ENCODE measurements at places on chromosomes 6 and 20. TPM values are rescaled to one million over a fixed set of nuclear protein-coding genes. Genes with fewer than 3 reads are reported as not detected.

DNA sequence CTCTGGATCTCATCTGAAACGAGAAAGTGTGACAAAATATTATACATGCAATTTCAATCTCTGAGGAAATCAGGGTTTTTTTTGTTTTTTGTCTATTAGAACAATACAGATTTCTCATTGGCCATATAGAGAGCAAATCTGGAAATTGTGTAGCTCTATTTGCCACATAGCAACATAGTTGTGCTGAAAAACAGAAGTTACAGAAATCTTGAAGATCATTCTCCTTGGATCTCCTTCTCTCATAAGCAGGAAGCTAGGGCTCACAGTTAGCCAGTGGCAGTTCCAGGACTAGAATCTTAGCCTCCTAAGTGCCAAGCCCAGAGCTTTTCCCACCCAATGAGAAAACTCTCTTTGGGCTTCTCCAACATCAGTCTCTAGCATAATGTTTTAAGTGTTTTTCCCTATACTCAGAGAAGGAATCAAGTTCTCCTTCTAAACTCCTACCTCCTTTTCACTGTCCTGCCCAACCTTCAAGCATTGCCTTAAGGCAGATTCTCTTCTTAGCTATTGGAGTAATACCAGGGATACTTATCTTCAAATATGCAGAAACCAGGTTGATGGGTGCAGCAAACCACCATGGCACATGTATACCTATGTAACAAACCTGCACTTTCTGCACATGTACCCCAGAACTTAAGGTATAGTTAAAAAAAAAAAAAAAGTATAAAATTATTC is 211.6 kb downstream of the ALDH8A1 start:
- DNase-seq = no peak

Gene SIRPD
- total RNA-seq = 2.6 TPM

Gene ZC3H12D
- total RNA-seq = 21.1 TPM

DNA sequence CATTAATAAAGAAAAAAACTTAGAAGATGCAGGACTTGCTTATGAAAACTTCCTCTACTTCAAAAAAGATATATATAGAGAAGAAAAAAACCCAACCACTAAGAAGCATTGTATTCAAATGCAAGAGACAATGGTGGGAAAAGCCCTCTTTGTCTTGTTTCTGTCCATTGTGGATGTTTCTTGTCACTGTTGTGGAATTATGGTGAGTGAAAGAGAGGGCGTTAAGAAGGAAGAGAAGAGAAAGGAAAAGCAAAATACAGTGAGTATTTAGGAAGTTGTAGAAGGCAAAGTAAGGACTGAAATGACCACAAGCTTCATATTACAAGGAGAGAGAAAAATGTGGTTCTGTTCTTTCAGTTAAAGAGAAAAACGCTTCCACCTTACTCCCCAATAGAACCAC is 14.1 kb upstream of the THBD start:
- DNase-seq = no peak

DNA sequence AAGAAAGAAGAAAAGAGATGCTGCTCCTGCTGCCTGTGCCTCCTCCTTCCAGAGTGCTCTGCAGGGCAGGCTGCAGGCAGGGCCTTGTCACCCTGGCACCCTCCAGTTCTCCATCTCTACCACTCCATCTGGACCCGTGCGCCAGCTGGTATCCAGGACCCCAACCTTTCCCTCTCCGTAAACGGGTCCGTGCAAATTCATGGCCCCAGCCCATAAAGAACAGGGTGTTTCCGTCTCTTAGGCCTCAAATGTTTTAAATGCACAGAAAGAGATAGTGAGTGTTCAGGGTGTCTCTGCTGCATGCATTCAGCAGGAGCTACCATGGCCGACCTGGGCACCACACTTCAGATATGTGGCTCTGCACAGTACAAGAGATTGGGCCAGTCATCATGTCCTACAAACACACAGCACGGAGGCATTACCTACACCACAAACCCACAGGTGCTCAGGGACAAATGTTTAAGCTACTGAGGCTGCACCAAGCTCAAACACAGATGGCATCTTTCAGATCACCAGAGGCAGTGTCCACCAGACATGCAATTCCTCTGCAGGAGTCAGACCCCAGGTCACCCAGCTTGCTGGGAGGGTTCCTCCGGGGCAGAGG is 258.1 kb downstream of the DLL1 start:
- DNase-seq = peak; percentile 39

DNA sequence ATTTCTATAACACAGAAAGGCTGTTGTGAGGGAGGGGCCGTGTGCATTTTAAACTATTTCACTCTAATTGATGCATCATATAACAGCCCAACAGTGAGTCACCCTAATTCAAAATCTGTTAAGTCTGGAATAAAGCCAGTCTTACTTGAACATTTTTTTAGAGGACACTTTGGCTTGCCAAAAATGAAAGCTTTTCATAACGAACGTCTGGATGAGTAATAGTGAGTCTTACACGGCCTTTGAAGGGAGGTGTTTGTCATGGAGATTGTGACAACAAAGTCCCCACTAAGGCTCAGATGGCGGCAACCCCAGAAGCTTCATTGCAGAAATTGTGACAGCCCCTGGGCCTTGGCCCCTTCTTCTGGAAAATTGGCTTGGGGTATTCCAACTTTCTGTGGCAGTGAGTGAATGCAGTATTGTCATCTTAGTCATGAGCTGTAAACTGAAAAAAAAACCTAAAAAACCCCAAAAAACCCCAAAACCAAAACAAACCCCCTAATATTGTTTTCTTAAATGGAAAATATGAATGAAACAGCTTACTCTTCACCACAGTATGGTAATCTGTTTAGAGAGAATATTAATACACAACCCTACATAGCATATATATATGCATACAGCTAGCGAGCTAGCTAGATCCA is 92.6 kb upstream of the CLDN20 start:
- no peak for DNase-seq

Gene HLA-DPA1
- total RNA-seq = 518 TPM

GRCh38 chr6:129188795-129189194 is 305.9 kb downstream of the LAMA2 start:
- no peak for DNase-seq

DNA sequence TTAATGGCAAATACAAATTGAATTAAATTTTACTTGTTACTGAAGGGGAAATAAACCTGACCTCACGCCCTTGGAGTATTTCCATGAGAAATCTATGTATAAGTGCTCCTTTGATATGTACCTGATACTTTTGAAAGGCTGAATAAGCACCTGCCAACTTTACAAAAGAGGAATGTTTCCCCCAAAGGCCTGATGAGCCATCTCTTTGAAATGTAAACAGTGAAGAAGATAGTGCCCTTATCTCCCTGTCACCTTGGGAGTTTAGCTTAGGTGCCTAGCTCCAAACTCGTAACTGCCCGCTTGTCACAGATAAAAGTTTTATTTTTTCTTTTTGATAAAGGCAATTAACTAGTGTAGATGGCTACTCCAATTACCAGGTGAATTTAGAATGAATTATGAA is 1.1 kb upstream of the ZNF343 start:
- no peak for DNase-seq

DNA sequence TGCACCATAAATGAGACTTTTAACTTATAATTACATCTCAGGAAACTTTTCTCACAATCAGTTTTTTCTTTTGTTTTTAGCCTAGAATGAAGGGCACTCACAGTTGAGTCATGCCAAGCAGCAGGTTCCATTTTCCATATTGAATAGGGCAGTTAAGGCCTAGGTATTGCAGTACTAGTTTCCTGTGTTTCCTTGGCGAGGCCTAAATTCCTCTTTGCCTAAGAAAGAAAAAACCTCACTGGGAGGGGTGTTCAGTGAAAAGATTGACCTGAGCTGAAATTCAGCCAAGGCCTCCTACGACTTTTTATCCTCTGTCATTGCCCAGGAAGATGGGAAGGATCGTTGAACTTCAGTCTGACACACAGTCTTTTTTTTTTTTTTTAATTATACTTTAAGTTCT is 85.5 kb downstream of the IMPG1 start:
- no peak for DNase-seq

DNA sequence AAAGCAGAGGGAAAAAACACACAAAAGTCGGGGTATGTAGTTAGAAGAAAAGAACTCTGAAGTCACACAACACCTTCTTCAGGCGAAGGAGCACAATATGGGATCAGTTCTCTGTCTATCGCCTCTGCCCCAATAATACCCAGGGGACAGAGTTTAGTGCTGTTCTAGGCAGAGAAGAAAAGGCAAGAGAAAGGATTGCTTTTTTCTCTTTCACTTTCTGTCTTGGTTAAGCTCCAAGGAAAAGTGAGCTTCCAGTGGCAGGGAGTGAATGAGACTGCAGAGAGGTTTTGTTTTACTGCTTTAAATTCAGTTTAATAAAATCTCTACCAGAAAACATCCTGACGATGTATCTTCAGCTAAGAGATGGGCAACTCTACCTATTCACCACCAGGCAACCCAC is 86.6 kb upstream of the STXBP5 start:
- DNase-seq = no peak

Gene DSP
- total RNA-seq = 25.2 TPM

- DNase-seq = no peak
Observed at GRCh38 chr6:74785236-74785635, 420.6 kb downstream of the COL12A1 start.

- DNase-seq = no peak
Observed at GRCh38 chr20:62578294-62578897, 63.9 kb upstream of the SLCO4A1 start.

DNA sequence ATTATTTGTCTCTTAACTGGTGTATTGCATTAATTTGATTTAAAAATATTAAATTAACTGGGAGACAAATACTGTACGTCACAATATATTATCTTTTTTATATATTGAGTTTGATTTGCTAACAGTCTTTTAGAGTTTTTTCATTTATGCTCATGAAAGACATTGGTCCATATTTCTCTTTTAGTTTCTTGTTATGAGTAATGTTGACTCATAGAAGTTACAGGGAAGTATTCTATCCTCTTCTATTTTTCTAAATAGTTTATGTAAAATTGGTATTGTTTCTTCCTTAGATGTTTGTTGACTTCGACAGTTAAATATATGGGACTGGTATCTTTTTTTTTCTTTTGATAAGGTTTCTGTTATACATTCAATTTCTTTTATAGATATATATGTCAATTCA is 1115.6 kb upstream of the CITED2 start:
- no peak for DNase-seq

DNA sequence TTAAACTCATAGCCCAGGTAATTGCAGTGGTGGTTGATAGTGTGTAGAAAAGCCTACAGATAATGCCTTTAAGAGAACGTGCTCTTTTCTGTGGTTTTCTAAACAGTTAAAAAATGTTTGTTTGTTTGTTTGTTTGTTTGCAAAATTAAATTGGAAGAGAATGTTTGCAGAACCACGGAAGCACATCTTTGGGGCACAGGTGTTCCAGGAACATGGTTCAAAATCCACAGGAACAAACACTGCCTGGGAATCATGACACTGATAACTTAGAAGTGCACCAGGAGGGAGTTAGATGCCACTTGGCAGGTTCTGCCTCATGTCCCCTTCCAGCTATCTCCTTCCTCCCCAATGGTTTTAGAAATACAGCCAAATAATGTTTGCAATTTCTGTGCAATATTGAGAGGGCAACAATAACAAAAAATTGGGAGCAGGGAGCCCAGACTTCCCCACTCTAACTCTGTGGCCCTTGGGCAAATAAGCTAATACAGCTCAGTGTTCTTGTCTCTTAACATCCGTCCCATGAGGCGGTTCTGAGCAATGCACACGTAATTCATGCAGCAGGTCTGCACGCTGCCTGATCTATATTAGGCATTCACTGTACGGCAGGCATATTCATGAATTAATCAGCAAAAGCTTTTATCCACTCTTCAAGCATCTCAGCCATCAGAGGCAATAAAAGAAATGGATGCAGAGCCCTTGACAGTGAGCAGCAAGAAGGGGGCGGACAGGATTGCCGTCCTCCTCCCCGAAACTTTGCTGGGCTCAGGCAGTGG is 274.3 kb upstream of the FOXQ1 start:
- DNase-seq = no peak

DNA sequence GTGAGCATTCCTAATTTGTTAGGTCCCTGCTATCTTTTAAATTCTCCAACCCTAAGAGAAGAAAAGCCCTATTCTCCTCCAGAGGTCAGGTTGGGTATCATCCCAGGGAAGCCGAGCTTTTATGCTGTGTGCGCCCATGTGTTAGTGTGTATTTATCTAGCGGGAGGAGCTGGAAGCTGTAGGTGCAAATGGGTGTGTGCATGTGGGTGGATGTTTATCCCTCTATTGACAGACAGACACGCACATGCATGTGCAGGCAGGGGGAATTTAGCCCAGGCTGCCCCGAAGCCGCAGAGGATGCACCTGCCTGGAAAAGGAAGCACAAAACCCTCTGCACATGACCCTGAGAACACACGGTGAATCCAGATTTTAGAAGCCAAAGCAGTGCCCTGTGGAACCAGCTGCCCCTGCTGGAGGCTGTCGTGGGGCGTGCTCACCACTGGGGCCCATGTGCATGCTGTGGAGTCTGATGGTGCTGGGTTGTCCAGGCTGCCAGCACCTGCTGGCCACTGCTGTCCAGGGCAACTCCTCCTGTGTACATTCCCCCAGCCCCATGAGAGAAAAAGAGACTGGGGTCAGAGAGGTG is 397.5 kb downstream of the TAF4 start:
- peak; percentile 28 for DNase-seq

Gene SNAP91
- total RNA-seq = 1.6 TPM

DNA sequence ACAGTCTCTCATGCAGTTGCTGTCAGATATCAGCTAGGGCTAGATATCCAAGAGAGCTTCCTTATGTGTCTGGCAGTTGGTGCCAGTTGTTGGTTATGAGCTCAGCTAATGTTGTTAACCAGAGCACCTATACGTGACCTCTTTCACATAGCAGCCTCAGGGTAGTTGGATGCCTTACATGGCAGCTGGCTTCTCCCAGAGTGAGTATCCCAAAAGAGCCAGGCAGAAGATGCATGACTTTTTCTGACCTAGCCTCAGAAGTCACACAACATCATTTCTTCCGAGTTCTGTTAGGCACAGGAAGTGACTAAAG is 175.7 kb downstream of the VEGFA start:
- DNase-seq = no peak

DNA sequence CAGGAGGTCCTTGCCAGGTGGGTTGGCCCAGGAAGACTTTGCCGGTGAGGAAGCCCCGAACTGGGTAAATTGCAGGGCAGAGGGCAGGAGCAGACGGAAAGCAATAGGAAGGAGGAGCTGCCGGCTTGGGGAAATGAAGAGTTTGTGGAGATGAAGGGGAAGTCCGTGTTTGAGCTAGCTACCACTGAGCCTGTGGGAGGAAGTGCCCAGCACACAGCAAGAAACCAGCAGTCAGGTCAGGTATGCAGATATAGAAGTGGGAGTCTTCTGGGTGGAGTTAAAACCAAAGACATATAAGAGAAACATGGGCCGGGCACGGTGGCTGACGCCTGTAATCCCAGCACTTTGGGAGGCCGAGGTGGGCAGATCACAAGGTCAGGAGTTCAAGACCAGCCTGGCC is 34.7 kb downstream of the CD24 start:
- no peak for DNase-seq

Measured in spleen (tissue), 13 donors.